ENCODE measurements at places on chromosomes 1 and 21.

DNA sequence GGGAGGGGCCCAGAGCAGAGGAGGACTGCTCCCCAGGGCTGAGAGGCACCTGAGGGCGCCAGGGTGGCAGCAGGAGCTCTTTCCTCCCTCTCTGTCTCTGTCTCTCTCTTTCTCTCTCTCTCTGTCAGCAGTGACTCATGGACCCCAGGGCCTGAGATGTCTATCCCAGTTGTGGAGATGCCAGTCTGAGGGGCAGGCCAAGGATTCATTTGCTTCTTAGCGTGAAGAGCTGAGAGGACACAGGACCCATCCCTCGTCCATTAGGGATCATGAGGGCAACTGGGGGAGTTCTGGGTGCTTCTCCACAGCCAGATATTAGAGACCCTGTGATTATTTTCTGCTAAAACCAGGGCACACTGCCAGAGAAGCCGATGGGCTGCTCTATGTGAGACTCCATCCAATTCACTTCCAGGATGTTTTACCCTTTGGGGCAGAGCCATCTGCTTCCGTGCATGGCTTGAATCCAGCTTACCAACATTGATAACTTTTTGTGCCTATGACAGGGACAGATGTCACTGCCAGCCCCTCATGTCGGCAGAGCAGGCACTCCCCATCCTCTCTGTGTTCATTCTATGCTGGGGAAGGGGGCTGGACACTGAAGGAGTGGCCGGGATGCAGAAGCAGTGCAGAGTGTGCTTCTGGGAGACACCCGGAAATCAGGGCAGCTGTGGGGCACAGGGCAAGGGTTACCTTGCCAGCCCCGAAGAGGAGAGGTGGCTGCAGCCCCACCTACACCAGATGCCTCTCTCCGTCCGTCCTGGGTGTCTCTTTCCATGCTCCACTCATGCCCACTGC, 4.1 kb upstream of the PCBP3 start:
- DNase-seq, result no peak

DNA sequence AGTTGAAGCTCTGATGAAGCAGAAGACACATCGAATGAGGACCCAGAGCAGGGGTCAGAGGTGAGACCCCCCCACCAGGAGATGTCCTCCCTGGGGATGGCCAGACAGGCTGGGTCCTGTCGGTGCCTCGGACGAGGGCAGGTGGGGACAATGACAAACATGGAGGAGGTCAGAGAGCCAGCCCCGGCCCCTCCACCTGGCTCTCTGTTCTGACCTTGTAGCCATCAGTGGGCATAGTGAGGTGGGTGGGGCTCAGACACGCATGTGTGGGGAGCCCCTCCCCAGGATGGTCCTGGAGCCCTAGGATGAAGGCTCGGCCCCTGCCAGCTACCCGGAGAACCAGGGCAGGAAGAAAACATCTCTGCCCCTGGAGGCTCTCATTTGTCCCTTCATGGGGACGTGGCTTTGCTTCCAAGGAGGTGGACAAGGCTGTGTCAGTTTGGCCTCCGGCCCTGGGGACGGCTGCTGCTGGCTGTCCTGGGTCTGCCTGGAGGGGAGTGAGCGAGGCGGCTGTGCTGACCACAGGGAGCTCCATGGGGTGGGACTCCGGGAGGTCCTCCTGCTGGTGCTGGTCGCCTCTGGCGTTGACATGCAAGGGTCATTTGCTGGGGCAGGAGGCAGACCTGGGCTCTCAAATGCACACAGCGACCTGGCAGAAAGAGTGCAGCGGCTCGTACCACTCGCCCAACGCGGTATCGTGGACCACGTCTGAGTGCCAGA, 2.6 kb downstream of the KRTAP10-6 start:
- DNase-seq, result no peak

DNA sequence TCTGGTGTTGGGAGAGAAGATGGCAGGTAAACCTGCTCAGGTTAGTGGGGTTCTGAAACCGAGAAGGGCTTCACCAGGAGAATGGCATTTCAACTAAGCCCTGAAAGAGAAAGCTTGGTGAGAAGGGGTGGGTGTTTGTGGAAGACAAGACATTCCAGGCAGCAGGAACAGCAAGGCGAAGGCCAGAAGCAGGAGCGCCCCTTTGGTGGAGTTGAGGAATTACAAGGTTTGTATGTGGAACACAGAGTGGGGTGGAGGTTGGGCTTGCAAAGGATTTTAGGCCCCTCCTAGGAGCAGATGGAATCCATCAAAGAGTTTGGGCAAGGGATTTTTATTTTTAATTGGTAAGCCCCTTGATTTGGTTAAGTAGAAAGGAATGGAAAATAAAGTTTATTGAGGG, 24.8 kb upstream of the ELOA start:
- no peak for DNase-seq

- DNase-seq, result no peak
These were observed 20.8 kb upstream of the NR5A2 start for GRCh38 chr1:200006711-200007110.

DNA sequence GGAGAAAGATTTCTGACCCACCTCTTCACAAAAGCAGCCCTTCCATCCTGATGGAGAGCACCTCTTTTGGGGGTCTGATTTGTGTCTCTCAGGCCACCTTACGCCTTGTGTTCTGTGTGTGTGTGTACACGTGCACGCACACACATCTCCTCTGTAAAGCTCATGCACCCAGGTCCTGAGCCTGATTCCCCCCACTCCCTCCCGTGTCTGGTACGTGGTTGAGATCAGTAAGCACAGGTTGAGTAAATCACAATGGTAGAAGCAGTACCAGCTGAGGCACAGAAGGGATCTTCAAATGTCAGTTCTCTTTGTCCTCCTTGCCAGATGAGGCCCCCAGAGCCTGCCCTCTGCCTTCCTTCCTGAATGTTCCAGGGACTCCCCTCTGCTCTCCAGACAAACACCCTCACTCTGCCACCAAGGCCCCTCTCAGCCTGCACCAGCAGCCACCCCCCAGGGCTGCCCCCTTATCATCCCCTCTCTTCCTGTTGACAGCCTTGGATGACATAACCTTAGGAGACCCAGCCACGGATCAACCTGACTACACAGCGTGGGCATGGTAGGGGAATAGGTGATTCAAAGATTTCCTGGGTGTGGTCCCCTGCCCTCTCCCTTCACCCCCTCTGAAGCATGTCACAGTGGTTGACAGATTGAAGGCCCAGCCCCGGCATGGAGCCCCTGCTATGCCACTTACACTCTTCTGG, 112.8 kb downstream of the HIVEP3 start:
- no peak for DNase-seq

DNA sequence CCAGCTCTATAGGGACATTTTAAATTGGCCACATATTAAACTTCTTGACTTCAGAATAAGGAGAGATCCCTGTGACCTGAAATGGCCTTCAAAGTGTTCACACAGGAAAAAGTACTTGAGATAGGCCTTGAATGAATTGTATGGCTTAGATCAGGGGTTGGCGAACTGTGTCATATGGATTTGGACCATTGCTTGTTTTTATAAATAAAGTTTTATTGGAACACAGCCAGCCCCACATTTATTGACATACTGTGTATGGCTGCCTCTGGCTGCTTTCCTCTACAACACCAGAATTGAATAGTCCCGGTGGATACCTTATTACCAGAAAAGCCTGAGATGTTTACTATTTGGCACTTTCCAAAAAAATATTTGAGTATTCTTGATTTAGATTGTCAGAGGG, 4.0 kb downstream of the BROX start:
- DNase-seq, result no peak

DNA sequence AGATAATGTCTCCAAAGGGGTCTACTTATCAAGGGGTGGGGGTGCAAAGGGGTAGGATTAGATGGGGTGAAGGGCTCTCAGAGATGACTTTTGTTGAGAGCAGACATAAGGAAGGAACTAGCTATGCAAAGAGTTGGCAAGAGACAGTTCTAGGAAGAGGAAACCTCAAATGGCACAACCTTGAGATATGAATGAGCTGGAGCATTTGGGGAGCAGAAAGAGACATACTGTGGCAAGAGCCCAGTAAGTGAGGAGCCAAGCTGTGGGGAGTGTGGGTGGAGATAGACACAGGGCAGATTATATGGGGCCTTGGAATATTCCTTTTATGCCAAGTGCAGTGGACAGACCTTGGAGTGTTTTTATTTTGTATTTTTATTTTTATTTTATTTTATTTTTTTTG, 84.8 kb upstream of the BTG3 start:
- no peak for DNase-seq

DNA sequence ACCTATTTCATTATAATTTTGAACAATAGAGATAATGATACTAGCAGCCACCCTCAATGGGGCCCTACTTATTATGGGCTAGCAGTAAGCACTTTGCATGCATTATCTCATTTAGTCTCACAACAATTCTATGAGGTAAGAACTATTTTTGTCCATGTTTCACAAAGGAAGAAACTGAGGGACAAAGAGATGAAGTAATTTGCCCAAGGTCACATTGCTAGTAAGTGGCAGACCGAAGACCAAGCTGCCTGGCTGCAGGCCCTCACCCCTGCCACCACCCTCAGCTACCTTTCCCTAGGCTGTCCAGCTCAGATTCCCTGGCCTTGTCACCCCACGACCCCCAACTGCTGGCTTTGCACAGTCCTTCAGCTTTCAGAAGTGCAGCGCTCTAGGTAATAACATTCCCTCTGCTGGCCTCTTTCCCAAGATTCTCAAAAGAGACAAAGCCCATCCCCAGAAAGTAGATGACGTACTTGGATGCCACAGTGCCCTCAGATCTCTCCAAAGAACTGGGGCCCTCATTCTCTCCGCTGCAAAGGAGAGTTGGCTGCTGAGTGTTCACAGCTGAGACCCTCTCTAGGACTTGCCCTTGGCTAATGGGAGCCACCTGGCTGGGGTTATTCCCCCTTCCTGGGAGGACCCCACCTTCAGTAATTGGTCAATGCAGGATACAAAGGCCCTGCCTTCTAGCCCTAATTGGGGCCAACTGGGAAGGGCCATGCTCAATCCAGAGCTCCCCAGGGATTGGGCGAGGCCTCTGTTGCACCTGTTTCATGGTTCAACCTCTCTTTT, 39.5 kb downstream of the IRF2BP2 start:
- DNase-seq, result no peak

Data from left ventricle myocardium superior (tissue), 1 donor.